ENCODE measurements at places on chromosomes 16 and 17. TPM values are rescaled to one million over a fixed set of nuclear protein-coding genes. Genes with fewer than 3 reads are reported as not detected.

The NDRG4 gene
- total RNA-seq: 31.6 TPM

The ZNF768 gene
- total RNA-seq: 22.7 TPM

The SETD1A gene
- total RNA-seq: 1.7 TPM

The KRTAP17-1 gene
- total RNA-seq: not detected

The MFSD6L gene
- not detected for total RNA-seq

The PABPN1L gene
- total RNA-seq: not detected

The C16orf92 gene
- total RNA-seq: not detected

The GRIN2C gene
- total RNA-seq: not detected

The SPATA32 gene
- 0.21 TPM for total RNA-seq

The ADAM11 gene
- 2.3 TPM for total RNA-seq

The SCARF1 gene
- total RNA-seq: not detected

The KRT15 gene
- 1.5 TPM for total RNA-seq

The SPATA2L gene
- 8.1 TPM for total RNA-seq

The ALOX15 gene
- total RNA-seq: not detected

The TBC1D3 gene
- total RNA-seq: not detected

The SLC38A8 gene
- total RNA-seq: not detected

The COG4 gene
- 59.6 TPM for total RNA-seq

The MYO1D gene
- total RNA-seq: 12.6 TPM

The HLF gene
- total RNA-seq: 0.53 TPM

The KIF18B gene
- 4.5 TPM for total RNA-seq

The ANKRD40CL gene
- total RNA-seq: not detected

Data from H4 (cell line).